ENCODE measurements at places on chromosomes 1 and 21.

DNA sequence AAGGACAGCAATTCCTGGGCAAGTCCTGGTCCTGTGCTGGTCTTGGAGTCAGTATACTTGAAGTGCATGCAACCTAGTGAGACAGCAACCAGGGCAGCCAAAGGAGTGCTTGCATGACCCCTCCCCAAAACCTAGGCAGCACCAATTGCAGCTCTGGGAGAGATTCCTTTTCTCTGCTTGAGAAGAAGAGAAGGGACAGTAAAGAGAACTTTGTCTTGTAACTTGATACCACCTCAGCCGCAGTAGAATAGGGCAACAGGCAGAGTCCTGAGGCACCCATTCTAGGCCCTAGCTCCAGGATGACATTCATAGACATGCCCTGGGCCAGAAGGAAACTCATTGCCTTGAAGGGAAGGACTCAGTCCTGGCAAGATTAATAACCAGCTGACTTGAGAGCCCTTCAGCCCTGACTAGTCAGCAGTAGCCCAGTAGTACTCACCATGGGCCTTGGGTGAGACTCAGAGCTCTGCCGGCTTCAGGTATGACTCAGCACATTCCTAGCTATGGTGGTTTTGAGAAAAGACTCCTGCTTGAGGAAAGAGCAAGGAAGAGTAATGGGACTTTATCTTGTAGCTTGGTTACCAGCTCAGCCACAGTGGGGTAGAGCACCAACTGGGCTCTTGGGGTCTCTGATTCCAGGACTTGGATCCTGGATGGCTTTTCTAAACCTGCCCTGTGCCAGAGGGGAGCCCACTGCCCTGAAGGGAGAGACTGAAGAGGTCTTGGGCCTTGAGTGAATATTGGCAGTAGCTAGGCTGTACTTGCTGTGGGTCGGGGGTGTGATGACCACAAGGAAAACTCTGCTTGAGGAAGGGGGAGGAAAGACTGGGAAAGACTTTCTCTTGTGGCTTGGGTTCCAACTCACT, 51.7 kb upstream of the ACADM start:
- DNase-seq: no peak

DNA sequence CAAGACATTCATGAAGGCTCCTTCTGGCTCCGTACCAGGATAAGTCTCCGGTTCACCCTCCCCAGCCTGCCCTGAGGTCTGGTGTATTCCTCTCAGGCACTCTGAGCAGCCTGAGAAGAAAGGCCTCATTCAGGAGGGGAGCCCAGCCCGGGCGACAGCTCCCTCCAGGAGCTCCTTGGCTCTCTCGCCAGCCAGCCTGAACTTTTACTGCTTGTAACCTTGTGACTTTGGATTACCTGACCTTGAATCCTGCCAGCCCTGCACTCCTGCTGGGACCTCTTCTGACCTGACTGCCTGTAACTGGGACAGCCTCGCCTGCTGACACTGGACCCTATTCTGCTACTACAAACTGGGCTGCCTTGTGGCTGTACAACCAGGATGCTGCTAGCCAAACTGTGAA, 65.8 kb downstream of the CD34 start:
- DNase-seq: no peak

- DNase-seq: no peak
Observed at GRCh38 chr1:84347932-84348555, 46.5 kb downstream of the SAMD13 start.

GRCh38 chr1:246139745-246140182, 367.3 kb downstream of the SMYD3 start:
- no peak for DNase-seq

GRCh38 chr21:42558846-42559245, 45.2 kb downstream of the SLC37A1 start:
- no peak for DNase-seq

DNA sequence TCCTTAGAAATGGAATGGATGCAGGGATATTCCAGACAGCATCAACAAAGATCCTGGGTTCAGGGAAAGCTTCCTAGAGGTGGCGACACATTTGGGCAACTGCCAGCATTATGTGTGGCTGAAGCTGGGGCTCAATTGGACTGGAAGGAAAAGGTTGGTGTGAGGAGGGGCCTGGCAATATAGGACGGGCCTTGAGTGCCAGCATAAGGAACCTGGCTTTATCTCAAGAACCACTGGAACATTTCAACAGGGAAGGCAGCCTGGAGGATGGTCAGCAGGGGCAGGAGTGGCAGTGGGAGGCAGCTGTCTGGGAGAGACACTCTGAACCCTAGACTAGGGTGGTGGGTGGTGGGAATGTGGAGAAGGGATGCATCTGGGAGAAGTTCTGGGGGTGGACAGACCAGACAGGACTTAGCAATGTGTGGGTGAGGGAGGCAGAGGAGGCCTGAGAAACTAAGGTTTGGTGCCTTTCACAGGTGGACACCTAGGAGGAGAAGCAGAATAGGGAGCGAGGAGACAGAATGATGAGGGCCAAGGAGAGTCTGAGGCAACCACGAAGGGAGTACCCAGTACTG, 3.5 kb downstream of the SH3BGRL3 start:
- no peak for DNase-seq

- no peak for DNase-seq
Observed at GRCh38 chr1:89605692-89606091, 27.2 kb upstream of the LRRC8C start.

- no peak for DNase-seq
Observed at GRCh38 chr1:2360588-2361364, 30.6 kb downstream of the MORN1 start.

GRCh38 chr1:202505356-202505755, 156.9 kb downstream of the PPP1R12B start:
- DNase-seq: no peak

DNA sequence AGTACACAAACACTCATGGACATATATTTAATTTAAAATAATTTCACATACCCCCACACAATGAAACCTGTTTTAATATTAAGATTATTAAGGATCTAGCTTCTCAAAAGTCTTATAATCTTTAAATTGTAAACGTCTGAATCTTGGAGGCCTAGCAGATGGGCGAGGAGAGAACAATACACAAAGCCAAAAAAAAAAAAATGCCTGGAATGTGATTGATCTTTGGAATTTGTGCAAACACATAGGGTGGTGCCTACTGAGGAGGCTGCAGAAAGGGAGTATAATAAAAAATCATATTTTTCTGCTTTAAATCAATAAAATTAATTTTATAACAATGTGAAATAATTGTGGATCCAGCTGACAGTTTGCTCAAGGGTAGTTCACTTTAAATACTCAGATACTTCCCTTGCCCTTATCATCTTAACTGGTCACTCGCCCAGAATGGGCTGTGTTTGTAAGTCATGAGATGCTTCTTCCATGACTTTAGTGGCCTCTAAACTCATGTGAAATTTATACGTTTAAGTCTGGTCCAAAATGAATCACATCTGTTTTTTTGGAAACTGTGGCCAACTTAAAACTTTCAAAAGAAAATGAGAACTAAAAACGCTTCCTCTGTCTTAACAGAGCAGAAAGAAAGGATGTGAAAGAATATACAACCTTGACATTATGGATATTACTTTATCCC, 802.8 kb upstream of the CXADR start:
- DNase-seq: no peak

DNA sequence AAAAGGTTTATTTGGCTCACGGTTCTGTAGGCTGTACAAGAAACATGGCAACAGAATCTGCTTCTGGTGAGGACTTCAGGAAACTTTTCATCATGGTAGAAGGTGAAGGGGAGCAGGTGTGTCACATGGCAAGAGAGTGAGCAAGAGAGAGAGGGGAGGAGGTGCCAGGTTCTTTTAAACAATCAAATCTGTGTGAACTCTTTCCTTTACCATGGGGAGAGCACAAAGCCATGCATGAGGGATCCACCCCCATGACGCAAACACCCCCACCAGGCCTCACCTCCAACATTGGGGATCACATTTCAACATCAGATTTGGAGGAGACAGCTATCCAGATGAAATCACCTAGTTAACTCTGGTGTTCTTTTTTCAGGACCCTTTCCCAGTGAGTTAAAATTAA, 103.6 kb downstream of the GALNT2 start:
- no peak for DNase-seq

- DNase-seq: no peak
Observed at GRCh38 chr1:49306507-49307070, 529.9 kb upstream of the BEND5 start.

DNA sequence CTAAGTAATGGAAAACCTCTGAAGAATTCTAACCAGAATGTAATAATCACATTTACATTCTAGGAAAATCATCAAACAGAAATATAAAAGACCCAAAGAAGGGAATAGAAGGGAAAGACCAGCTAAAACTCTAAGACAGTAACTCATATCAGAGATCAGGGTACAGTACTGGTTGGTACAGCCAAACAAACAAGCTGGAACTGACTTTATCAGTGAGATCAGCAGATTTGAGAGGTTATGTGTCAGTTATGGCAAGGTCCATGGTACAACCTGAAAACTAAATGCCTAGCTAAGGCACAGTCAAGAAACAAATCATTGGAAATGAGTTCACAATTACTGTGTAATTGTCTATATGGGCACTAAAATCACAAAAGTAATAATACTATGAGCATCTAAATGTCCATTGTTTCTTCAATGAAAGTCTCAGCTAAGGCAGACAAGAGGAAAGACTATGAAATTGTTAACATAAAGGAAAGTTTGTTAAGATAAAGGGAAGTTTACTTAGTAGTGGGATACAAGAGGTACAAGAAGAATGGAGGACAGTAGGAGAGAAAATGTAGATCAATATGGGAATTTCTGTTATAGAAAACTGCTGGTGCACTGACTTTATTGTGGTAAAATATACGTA, 75.8 kb downstream of the TRIM33 start:
- DNase-seq: no peak

DNA sequence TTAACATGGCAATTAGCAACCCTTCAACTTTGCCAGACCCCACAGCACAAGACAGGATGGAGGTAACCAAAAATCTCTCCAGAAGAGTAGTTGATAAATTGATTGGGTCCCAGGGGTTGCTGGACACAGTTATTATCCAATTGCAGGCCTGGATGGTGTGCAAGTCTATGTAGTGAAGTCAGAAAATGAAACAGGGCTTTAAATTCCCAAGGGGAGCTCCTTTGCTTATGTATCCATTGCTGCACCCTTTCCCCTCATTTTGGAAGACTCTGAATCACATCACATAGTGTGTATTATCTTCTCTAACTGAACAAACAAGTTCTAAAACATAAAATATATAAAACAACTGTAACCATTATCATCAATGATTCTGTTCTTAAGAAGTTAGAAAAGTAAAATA, 550.2 kb downstream of the LMO4 start:
- DNase-seq: no peak

GRCh38 chr1:187262731-187263130, 434.0 kb downstream of the PLA2G4A start:
- no peak for DNase-seq

- DNase-seq: no peak
Observed at GRCh38 chr1:150626150-150626549, 3.3 kb downstream of the ENSA start.

GRCh38 chr1:115650961-115651360, 9.2 kb downstream of the VANGL1 start:
- DNase-seq: no peak

DNA sequence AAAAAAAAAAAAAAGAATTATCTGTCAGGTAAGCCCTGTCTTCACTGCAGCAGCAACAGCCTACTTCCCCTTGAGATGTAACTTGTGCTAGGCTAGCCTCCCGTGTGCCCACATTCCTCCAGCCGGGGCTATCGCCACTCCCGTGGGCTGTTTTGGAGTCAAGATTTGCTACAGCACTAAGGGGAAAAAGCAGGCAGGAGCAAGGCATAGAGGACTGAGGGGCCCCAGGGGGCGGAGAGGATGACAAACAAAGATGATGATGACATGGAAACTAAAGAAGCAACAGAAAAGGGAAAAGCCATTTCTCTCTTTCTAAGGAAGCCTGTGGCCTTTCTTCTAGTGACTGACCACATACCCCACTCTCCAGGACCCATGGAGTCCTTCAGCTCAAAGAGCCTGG, 1.9 kb downstream of the TNFAIP8L2 start:
- DNase-seq: no peak

GRCh38 chr1:35085421-35085820, 6.2 kb downstream of the ZMYM1 start:
- DNase-seq: no peak

- DNase-seq: no peak
Observed at GRCh38 chr1:229296541-229296941, 25.6 kb downstream of the RAB4A start.

GRCh38 chr1:160811147-160811546, 15.2 kb downstream of the LY9 start:
- DNase-seq: no peak

- no peak for DNase-seq
Observed at GRCh38 chr1:56920591-56921001, 45.2 kb downstream of the C8B start.

DNA sequence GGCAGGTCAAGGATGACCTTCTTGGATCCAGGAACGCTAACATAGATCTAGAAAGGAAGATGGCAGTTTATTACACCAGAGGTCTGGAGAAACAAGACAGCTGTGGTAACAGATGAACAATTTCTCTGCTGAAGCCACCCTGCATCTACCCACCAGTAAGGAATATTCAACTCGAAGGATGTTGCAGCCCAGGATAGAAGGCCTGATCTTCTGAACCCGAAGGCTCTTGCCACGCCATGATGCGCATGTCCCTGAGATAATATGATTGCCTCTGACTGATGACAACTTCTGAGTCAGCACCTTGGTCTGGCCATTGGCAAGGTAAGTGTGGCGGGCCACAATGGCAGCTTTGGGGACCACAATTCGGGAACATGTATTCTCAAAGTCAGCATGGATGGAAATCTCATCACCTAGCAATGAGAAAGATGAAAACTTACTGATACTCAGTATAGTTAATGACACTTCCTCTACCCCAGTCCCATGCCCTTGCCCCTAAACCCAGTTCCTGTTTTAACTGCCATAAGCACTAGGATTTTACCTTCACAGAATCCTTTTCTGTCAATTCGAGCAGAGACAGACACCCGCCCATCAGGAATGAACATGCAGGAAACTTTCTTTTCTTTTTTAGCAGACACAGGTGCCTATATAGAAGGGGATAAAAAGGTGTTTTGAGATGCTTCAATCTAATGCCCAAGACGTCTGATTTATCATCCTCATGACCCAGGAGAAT, 1.8 kb downstream of the TXNIP start:
- DNase-seq: no peak

- no peak for DNase-seq
Observed at GRCh38 chr1:186104459-186104858, 270.6 kb downstream of the TPR start.

DNA sequence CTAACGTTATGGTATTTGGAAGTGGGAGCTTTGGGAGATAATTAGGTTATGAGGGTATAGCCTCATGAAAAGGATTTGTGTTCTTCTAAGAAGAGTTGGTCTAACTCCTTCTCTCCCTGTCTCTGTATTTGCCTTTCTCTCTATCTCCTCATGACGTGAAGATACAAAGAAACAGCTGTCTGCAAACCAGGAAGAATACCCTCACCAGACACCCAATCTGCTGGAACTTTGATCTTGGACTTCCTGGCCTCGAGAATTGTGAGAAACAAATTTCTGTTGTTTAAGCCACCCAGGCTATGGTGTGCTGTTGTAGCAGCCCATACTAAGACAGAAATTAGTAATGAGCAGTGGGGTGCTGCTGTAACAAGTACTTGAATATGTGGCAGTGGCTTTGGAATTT, 16.1 kb downstream of the C1orf141 start:
- no peak for DNase-seq
